EH (cell line): ENCODE measurements at places on chromosomes 11 and 22.
A peak's percentile ranks its signal among the peaks of the same experiment; 100 is the strongest.

- no peak for DNase-seq
Observed at GRCh38 chr11:45432100-45432499, 146.0 kb upstream of the SYT13 start.

DNA sequence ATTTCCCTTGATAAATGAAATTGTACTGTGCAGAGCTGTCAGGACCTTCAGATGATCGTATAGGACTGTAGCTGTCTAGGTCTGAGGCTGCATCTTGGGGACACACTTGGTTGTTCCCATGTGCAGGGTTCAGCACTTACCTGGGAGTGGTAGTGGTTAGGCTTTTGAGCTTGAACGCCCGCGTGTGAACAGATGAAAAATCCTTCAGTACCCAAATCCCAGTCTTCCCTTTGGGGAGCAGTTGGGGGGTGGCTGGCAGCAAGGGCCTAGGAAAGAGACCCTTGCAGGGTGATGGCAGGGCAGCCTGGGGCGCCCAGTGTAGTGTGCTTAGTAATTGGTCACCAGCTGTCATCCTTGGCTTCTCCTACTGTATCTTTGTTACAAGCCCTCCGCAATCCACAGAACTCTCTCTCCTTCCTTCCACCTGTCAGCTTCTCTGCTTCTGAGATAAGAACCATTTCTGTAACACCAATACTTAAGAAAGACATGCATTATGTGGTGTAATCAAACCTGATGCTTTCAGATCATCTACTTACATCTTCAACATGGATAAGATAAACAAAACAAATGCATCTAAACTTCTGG, 64.6 kb downstream of the MORC2 start:
- no peak for DNase-seq

DNA sequence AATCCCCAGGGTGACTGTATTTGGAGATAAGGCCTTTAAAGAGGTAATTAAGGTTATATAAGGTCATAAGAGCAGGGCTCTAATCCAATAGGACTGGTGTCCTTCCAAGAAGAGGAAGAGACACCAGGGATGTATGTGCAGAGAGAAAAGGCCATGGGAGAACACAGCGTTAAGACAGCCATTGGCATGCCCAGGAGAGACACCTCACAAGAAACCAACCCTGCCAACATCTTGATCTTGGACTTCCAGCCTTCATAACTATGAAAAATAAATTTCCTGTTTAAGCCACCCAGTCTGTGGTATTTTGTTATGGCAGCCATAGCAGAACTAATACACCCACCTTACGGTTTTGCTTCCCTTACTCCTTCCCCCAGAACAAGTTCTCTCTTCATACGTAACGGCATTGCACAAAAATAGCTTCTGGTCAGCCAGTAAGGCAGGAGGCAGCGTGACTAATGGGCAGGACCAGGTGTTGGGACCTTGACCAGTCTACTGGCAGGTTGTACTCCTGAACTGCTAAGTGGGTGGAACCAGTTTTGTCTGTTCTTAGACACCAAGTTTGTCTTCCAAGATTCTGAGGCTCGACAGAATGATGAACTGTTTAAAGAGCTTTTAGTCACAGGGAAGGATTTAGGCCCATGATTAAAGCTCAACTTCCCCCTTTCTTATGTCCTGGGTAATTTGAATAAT, 31.9 kb upstream of the UPB1 start:
- DNase-seq, result no peak

DNA sequence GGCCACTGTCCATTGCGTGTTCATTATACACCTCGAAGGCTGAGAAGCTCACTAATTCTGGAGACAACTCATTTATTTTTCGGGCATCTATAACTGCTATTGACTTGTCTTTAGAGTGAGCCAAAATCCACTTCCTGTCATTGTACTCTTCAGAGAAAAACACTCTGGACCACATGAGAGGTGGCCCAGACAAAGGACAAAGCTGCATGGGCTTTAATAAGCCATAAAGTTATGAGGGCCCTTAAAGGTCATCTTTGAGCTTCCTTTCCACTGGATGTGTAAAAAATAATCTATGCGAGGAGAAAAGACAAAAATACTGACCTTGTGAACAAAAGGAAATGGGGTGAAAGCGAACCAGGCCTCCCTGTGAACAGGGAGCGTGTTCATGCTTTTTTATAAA, 63.5 kb upstream of the ZC3H12C start:
- DNase-seq, result no peak

- peak; percentile 19 for DNase-seq
Observed at GRCh38 chr11:129852125-129852740, 36.6 kb downstream of the TMEM45B start.

GRCh38 chr22:39965748-39966147, 5.6 kb downstream of the TMA7B start:
- no peak for DNase-seq

- DNase-seq, result peak; percentile 18
Observed at GRCh38 chr11:92311616-92312449, 87.2 kb downstream of the FAT3 start.

- DNase-seq, result no peak
Observed at GRCh38 chr11:104219096-104219495, 55.1 kb upstream of the PDGFD start.

- DNase-seq, result peak; percentile 85
Observed at GRCh38 chr11:76237000-76237649, 30.8 kb upstream of the WNT11 start.

DNA sequence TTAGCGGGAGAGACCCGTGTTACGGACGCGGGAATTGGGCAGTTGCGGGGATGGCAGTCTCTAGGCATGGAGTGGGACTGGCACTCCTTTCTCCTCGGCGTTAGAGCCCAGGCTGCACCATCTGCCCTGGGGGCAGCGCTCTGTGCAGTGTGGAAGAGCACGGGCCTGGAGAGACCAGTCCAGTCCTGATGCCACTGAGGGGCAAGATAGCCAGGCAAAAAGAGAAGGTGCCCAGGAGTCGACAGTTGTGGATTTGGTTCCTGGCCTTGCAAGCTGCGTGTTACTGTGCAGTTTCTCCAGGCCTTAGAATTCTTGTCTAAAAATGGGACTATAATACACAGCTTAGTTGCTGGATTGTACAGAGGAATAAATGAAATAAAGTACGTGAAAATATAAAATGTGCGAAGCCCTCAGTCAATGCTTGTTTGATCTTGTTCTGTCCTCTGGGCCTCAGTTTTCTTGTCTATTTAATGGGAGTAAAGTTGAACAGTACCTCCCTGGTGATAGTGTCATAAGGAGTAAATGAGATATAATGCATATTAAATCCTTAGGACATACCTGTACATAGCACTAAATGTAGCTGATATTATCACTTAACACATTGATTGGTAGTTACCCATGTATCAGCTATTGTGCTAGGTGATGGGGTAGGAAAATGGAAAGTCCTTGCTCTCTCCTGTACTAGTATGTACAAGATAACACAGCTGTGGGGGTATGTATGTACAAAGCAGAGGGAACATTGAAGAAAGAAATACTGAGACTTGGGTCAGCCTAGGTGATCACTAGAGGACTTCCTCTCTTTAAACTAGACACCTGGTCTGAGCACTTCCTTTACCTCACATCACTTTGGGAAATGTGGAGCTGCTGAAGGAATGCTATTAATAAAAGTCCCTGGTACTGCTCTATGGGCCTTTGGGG, 1.2 kb downstream of the ATXN10 start:
- no peak for DNase-seq

DNA sequence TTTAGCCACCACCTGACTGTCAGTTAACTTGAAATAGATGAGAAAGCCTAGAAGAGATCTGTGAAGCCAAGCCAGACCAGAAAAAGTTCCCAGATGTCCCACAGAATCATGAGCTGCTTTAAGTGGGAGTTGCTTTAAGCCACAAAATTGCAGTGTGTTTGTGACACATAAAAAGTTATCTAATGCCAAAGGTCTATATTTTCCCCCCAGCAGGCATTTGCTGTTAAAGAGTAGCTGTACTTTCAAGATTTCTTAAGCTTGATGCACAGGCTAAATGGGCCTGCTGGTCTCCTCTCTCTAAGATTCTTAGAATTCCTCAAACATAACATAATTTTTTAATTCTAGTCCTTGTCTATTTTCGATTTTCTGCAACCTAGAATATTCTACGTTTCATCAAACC, 825.7 kb downstream of the FAM181B start:
- DNase-seq, result no peak

GRCh38 chr22:42972649-42973535, 42.1 kb downstream of the PACSIN2 start:
- DNase-seq, result no peak

- no peak for DNase-seq
Observed at GRCh38 chr22:47067911-47068625, 305.6 kb downstream of the TBC1D22A start.

DNA sequence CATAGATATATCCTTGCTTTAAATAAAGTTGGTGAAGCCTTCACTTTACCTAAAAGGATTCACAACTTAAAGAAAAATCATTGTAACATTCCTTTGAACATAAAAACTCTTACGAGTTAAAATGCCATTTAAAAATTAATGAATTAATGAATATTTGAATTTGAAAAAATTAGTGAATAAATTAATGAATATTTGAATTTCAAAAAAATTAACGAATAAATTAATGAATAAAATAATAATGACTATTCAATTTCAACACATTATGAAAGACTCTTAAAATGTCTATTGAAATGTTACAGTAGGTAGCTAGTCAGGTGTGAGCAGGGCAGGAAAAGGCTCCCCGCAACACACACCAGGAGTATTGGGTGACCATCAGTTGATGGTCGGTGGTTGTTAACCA, 22.9 kb downstream of the ARHGAP20 start:
- no peak for DNase-seq

GRCh38 chr11:123654566-123655081, at the start of gene SCN3B:
Gene SCN3B (minus strand): TSS chr11:123654624. CDS start chr11:123653801, 823 bp downstream.
- peak; percentile 64 for DNase-seq

DNA sequence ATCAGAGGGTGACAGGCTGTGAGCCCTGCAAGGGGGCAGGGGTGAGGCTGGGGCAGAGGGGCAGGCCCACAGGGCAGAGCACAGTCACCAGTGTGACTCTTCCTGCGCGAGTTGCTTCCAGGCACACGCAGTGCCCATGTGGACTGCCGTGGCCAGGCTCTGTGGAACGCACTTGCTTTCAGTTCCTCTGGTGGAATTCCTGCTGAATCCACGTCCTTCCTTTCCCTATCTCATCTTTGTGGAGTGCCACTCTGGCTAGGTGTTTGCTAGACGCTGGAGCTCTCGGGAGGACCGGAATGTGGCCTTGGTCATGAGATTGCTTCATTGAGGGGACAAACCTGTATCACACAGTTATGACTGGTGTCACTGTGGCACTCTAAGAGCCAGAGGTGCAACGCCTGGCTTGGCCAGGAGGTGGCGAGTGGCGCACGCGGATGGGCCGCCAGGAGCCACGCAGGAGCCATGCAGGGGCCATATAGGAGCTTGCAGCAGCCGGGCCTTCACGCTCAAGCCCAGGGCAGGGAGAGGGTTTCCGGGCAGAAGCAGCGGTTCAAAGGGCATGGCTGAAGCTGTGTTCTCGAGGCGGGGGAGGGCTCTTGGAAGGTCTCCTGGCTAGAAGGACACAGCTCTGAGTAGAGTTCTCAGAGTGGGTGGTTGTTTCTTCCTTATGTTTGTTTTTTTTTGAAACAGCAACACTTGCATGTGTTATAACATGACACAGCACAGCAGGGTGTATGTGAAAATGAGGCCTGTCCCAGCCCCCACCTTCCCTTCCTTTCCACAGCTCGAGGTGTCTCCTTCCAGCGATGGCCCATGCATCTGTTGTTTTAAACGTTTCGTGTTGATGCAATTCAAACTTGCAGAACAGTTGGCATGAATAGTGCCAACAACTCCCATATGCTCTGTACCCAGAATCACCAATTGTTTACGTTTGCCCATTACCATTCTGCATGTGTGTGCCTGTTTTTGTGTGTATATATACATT, 36.2 kb downstream of the TBC1D22A start:
- peak; percentile 70 for DNase-seq
